ENCODE measurements at places on chromosomes 3 and 15. TPM values are rescaled to one million over a fixed set of nuclear protein-coding genes. Genes with fewer than 3 reads are reported as not detected.

TPRG1 gene
- 0.62 TPM for polyA plus RNA-seq

ARRDC4 gene
- 8.2 TPM for polyA plus RNA-seq

TBCCD1 gene
- polyA plus RNA-seq = 5.7 TPM

SPESP1 gene
- 5.3 TPM for polyA plus RNA-seq

MYRIP gene
- 0.52 TPM for polyA plus RNA-seq

SYNM gene
- 59.4 TPM for polyA plus RNA-seq

FSIP1 gene
- 0.19 TPM for polyA plus RNA-seq

MAPK6 gene
- 7.9 TPM for polyA plus RNA-seq

ENTPD3 gene
- polyA plus RNA-seq = 0.51 TPM

C3orf52 gene
- 3.1 TPM for polyA plus RNA-seq

GRCh38 chr15:39188930-39189329, 391.9 kb upstream of the THBS1 start:
- no peak for DNase-seq

- DNase-seq = no peak
Measured at GRCh38 chr3:53583161-53583690, 88.8 kb downstream of the CACNA1D start.

GRCh38 chr3:25381083-25381482, 47.0 kb upstream of the RARB start:
- no peak for DNase-seq

DNA sequence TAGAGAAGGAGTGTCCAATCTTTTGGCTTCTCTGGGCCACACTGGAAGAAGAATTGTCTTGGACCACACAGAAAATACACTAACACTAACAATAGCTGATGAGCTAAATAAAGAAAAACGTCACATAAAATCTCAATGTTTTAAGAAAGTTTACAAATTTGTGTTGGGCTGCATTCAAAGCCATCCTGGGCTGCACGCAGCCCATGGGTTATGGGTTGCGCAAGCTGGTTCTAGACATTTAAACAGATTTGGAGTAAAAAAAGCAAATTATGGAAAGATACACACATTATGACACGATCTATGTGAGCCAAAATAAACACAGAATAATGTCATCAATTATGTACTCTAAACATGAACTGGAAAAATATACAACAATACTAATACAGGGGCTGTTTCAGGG, 703.3 kb upstream of the LMCD1 start:
- DNase-seq = no peak

GRCh38 chr3:6654670-6655069, 206.2 kb upstream of the GRM7 start:
- DNase-seq = no peak

DNA sequence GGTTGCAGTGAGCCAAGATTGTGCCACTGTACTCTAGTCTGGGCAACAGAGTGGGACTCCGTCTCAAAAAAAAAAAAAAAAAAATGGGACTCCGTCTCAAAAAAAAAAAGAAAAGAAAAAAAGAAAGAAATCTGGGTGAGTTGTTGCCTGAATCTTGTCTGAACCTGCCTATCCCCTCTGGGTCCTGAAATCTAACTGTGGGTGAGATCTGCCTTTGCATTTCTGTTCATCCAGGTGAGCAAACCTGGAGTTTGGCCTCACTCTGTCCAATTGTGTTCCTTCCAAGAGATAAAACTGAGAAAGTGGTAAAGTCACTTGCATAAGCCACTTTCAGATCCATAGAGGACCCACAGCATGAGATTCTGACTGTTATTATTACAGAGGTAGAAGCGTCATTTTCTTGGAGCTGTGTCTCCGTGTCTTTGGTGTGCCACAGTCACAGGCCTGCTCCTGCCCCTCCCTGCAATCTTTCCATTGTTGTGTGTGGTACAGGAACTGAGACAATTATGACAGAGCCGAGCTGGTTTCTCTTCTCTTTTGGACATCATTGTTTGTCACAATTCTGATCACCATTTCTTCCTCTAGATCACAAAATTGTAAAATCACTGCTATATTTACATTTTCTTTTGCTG, 235.9 kb downstream of the LPP start:
- DNase-seq = no peak

DNA sequence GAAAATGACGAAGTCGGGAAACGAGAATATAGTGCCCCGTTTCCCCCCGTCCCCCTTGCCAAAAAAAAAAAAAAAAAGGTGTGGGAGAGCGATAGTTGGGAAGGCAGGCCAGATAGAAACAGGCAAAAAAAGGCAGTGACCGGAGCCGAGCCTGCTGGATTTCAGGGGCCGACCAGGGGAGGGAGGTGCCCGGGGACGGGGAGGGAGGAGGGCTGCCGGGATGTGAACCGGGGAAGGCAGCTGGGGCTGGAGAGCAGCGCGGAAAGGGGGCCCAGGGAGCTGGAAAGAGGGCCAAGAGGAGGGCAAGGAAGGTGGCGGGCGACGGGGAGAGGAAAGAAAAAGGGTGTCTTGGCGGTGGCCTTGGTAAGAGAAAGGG, 837 bp downstream of the LRRN1 start:
- no peak for DNase-seq

DNA sequence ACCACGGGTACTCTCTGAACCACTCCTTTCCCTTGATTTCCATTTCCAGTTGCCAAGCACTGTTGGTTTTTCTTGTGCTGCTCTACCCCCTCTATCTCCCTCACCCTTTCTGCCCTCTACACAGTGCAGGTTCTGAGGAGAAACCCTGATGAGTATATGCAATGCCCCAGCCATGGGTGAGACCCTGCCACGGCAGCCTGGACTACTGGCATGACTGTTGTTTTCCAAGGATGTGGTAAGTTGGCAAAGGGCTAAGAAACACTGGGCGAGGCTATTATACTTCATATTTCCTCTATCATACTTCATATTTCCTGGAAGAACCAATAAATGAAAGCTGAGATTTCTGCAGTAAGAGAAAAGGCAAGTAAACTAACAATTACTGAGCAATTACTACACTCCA, 27.9 kb downstream of the CHAC1 start:
- DNase-seq = no peak

DNA sequence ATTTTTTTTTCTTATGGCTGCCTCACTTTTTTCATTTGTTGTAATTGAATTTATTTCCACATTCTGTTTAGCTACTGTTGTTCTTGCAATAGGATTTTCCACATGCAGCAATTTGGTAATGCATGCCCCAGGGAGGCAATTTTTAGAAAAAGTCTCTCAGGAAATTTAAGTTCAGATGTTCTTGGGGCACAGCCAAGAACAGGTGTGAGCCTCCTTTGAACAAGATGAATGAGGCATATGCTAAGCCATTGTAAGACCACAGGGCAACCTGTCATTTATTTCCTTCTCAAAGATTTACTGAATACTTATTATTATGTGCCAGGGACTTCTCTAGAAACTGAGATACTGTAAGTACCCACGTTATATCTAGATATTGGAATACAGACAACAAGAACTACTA, 549.5 kb downstream of the DIPK2A start:
- no peak for DNase-seq

GRCh38 chr15:75214293-75215096, 12.8 kb downstream of the C15orf39 start:
- no peak for DNase-seq

DNA sequence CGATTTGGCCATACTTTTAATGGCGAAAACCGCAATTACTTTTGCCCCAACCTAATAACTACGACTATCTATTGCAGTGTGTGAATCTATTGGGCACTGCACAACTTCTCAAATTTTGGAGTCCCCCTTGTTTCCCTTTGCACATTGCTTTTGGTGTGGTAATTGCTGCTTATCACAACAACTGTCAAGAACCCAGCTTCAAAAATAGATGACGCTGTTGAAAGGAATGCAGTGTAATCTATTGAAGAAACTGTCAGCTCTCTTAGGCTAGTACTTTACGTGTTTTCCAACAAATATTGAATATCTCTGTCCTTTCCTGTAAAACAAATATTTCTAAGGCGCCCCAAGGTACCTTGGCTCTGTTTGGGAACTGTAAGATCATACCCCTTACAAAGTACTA, 222.8 kb upstream of the UBE2E2 start:
- DNase-seq = no peak

DNA sequence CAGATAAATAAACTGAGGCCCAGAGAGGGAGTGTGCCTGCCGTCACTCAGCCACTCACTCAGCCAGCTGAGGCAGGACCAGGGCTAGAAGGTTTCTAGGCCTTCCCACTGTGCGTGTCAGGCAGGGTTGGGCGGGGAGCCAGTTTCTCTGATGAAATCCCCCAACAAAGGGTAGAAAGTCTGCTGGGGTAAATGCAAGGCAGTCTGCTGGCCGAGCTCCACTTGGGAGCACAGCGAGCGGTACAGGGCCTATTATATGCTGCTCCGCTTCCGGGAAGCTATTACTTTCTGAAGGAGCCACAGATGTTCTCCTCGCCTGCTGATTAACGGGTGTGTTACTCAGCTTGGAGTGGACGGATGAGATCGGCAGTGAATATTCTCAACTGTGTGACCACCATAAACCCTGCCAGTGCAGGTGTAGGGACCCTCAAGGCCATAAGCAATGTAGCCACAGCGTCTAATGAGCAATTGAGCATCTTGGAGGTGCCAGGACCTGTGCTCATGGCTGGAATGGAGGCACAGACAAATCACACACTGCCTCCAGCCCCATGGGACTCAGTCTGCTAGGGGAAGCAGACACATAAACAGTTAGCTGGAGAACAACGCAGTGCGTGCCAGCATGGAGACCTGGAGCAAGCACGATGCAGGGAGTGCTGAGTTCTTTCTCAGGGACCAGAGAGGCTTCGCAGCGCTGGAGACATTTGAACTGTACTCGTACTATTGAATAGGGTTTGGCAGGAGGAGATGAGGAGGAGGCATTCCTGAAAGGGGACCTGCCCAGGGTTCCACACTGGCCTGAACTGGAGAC, 42.1 kb downstream of the CORO2B start:
- DNase-seq = peak; percentile 82

DNA sequence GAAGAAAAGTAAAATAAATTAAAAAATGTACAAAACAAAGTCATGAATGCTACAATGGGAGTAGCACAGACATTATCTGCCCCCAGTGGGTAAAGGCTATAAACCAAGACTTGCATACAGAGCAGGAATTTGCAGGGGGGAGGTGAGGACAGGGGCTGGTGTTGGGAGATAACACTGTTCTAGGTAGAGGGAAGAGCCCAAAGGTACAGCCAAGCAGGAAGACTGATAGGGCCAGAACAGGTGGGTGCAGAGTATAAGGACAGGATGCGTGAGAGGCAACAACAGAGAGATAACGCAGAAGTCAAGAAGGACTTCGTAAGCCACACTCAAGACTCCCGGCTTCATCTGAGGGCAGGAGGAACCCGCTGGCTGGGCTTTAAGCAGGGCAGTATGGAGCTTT, 146.5 kb downstream of the CTNNB1 start:
- DNase-seq = no peak

DNA sequence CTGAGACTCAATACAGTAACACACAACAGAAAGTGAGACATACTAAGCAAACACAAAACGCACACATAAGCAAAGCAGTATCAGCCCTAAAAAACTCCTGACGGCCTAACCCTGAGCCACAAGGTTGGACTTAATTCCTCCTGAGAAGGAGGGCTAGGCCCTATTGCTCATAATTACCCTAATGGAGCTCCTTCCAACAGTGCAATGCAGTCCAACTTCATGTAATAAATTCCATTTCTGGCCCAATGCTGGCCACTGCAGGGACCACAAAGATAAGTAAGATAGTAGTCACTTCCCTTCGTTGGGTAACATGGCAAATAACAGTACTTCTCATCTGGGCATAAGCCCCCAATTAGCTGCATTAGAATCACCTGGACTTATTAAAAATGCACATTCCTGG, 4.2 kb downstream of the VPS39 start:
- DNase-seq = no peak

DNA sequence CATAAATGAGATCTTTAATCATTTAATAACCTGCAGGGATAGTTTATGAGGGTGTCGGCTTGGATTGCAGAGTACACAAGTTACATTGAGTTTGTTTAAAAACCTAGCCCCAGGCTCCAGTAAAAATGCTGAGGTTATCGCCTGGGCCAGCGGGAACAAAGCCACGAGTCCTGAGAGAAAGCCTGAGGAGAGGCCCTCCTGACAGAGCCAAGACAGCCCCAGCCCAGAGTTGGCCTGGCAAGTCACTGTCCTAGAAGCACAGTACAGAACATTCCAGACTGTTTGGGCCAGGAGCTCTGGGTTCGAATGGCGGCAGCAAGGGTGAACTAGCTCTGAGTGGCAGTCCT, 32.4 kb downstream of the SEC61A1 start:
- DNase-seq = no peak

- DNase-seq = no peak
Measured at GRCh38 chr15:49953421-49953820, 165.6 kb downstream of the ATP8B4 start.

GRCh38 chr3:105933871-105934270, 65.1 kb upstream of the CBLB start:
- no peak for DNase-seq

- DNase-seq = no peak
Measured at GRCh38 chr3:172476347-172476746, 28.1 kb upstream of the GHSR start.

DNA sequence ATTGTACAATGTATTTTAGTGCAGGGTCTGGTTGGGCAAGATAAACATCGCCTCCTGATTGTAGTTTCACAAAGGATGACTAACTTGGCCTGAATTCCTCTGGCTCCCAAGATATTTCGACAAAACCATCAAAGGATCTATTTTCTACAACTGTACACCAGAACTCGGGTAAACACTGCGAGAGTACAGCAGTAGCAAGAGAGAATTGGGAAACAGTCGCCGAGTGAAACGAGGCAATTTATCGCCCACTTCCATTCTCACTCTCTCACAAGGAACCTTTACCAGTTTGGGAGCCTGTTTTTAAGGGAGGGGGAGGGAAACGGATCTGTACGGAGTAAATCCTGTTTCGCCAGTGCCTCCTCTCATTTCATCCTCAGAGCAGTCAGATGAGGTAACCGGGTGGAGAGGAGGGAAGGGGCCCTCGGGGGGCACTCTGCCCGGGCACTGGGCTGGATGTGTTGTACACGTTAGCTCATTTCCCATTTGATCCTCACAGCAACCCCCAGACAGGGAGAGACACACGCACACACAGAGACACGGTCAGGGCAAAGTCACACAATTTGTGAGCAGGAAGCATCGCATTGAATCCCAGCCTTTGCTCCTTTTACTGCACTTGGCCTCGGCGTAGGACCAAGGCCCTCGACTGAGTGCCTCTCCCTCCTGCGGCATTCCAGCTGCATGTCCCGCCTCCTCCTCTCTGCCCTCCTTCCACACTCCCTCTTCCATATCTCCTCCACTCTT, 120.1 kb downstream of the LIPC start:
- no peak for DNase-seq

DNA sequence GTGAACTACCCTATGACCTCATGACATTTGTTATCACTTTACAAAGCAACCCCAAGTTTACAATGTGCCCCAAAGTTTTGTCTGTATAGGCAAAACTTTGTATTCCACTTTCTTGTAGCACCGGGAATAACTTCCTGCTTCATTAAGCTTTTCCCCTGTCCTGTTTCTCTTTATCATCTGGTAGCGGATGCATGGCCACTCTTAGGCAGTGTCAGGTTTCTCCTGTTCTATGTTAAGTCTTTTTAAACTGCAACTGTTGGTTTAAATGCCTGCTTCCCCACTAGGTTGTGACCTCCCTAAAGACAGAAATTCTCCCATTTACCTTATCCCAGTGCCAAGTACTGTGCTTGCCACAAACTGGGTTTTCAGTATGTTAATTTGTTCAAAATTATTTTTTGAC, 433.6 kb upstream of the DPH6 start:
- no peak for DNase-seq

- DNase-seq = no peak
Measured at GRCh38 chr3:89452066-89452465, 344.6 kb downstream of the EPHA3 start.
